ENCODE measurements at places on chromosomes 7 and 10.
A peak's percentile ranks its signal among the peaks of the same experiment; 100 is the strongest.

DNA sequence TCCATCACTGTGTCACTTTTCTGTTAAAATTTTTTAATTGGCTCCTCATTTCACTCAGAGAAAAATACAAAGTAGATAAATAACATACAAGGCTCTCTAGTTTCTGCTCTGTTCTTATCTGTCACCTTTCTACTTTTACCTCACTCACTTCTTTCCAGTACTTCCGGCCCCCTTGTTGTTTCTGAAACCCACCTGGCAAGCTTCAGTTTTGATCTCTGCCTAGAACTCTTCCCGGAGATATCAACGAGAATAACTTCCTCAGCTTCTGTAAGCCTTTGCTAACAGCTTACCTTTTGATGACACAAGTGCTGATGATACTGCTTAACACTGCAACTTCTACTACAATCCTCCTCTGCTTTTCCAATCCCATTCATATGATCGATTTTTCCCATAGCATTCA lies 566.2 kb downstream of the PCDH15 start:
- no peak for DNase-seq

GRCh38 chr10:101218351-101219138 lies 10.7 kb downstream of the LBX1 start:
- DNase-seq: no peak

DNA sequence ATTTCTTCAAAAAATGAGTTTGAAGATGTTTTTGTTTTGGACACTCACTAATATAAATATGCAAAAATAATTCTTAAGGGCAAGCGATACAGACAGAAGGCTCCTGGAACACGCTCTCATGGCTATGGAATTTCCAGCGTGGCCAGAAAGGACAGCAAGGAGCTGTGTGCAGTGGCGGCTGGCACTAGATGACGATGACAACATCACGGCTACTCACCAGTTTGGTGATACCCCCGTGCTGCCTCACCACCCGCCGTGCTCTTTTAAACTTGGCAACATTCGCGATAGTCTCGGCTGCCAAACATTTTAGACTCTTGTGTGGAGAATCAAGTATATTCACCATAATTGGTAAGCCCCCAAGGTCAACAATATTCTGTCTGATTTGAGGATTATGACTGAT lies 54.9 kb downstream of the ODAD2 start:
- DNase-seq: no peak

- DNase-seq: no peak
Measured at GRCh38 chr7:45695249-45695995, 121.3 kb downstream of the ADCY1 start.

DNA sequence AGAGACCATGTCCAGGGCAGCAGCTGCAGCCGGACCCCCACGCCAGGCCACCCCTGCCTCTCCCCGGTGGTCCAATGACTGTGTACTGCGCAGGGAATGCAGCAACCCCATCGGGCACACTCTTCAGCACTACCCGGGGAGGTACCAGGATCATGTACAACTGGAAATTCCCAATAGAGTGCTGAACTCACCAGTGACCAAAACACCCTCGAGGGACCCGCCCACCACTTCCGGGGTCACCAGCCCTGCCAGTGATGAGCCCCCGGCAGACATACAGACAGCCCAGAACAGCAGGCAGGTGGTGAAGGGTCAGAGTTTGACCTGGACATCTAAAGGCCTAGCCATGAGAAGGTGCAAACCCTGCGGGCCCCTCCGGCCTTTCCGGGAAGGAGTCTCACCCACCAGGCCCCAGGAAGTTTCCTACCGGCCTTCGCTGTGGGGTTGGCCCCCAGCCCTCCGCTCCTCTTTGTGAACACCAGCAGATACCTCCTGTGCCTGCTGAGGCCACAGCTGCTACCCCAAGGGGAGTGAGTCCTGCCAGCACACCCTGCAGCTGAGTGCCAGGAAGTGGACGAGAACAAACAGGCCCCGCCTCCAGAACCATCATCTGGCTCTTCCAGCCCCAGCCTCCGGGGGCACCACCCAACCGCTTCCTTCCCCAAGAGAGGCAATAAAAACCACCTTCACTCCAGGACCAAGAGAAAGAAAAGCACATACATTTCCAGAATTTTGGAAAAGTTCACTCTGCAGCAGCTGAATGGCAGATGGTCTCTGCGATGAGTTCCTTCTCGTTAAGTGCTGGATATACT lies 5.0 kb upstream of the ANKRD61 start:
- DNase-seq: peak; percentile 41

DNA sequence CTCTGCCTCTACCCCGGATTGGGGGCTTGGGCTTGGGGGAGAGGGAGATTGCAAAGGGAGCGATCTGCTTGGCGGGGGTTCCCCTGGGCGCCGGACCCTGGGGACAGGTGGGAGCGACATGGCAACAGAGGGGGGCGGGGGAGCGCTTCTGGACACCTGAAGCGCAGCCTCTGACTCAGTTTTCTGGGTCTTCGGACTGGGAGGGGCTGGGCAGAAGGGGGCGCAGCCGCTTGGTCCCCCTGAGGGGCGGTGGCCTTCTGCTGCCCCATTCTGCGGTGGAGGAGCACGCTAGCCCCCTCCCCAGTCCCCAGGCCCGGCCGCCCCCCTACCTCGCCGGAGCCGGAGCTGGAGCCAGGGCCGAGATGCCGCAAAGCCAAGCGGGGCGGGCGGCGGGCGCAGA lies 380 bp downstream of the NAT16 start:
- DNase-seq: no peak
